ENCODE measurements at places on chromosomes 11 and 22. TPM values are rescaled to one million over a fixed set of nuclear protein-coding genes. Genes with fewer than 3 reads are reported as not detected.

The CDHR5 gene
- total RNA-seq: not detected

The WT1 gene
- 10.1 TPM for total RNA-seq

The LRRC56 gene
- 0.16 TPM for total RNA-seq

The MS4A6E gene
- total RNA-seq: not detected

The IFITM10 gene
- total RNA-seq: 0.65 TPM

The GGT5 gene
- total RNA-seq: 173 TPM

The SMIM35 gene
- total RNA-seq: not detected

Data from cardiac atrium fibroblast (primary cell).